ENCODE measurements at places on chromosomes 6 and 20.

DNA sequence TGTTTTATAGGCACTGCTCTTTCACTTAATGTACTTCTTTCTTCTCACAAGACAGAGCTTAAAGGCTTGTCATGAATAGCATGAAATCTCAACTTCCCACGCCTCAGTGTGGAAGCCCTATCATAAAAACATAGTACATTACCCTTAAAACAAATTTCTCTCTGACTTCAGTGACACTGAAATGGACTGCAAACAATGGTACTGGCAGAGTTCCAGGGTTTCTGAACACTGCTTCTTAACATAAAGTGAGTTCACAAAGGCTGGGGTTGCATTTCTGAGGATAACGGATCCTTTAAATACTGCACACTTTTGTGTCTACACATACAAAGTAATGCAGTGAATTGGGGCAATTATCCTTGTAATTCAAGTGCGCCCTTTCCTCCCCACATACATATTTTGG, 32.3 kb upstream of the PLEKHG1 start:
- DNase-seq: no peak

- no peak for DNase-seq
Observed at GRCh38 chr6:127164036-127164435, 45.6 kb downstream of the RSPO3 start.

GRCh38 chr6:4777394-4777935, 1.3 kb downstream of the CDYL start:
- DNase-seq: no peak

DNA sequence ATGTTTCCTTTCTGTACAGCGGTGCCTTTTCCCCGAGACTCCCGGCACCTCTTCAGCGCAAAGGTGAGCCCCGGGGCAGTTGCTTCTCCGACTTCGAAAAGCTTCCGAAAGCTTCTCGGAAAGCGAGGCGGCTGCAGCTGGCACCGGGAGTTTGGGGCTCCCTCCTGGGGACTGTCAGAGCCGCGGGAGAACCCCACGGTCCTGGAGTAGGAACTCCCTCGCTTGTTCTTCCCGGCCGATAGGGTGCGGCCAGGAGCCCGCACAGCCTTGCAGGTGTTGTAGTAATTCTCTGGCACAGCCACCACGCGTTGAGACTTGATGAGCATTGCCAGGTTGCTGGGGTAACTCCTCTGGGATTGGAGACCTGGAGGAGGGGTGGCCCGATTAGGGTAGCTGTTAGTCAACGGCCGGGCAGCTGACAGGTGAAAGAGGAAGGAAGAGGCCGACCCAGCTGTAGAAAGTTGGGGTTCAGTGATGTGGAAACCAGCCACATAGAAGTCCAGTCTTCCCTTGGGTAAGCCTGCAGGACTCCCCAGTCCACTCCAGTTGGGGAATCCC, 721 bp downstream of the KDM1B start:
- peak; percentile 15 for DNase-seq

- DNase-seq: no peak
Observed at GRCh38 chr20:8891039-8891438, 177.8 kb upstream of the PLCB4 start.

DNA sequence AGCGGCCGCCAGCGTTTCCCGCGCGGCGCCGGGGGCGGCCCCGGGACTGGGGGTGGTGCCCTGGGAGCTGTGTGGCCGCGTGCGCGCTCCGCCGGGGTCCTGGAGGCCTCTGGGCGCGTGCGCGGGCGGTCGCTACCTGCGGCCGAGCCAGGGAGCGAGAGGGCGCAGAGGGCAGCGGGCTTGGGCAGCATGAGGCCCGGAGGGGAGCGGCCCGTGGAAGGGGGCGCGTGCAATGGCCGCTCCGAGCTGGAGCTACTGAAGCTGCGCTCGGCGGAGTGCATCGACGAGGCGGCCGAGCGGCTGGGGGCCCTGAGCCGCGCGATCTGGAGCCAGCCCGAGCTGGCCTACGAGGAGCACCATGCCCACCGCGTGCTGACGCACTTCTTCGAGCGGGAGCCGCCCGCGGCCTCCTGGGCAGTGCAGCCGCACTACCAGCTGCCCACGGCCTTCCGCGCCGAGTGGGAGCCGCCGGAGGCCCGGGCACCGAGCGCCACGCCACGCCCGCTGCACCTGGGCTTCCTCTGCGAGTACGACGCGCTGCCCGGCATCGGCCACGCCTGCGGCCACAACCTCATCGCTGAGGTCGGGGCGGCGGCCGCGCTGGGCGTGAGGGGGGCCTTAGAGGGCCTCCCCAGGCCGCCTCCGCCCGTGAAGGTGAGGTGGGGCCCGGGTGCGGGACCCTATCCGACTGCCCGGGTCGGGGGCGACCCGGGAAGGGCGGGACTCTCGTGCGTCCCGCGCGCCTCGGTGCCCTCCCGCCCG, at the start of gene PM20D2:
PM20D2 (plus strand) TSS at position 100 of the 762 bp plus-strand sequence; CDS start at position 190, 90 bp downstream.
- peak; percentile 8 for DNase-seq

DNA sequence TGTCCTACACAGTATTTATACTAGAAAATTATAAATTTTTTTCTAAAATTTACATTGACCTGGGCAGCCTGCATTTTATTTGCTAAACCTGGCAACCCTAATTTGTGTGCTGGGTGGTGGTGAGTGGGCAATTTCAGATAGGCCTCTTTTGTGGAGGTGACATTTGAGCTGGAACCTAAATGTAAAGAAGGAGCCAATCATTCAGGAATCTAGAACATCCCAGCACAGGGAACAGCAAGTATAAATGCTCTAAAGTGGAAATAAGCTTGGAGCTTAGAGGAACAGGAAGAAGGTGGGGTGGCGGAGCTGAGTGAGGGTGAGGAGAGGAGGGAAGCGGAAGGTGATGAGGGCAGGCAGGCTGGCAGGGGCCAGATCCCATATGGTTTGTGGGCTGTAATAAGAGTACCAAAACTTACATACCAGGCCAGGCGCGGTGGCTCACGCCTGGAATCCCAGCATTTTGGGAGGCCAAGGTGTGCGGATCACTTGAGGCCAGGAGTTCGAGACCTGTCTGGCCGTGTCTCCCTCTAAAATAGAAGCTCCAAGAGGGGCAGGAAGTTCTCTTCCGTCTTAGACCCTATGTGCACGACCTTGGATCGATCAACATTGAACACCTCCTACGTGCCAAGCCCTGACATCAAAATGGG, 549 bp upstream of the CSE1L start:
- DNase-seq: no peak

- no peak for DNase-seq
Observed at GRCh38 chr20:32707691-32708581, 34.2 kb upstream of the C20orf203 start.

DNA sequence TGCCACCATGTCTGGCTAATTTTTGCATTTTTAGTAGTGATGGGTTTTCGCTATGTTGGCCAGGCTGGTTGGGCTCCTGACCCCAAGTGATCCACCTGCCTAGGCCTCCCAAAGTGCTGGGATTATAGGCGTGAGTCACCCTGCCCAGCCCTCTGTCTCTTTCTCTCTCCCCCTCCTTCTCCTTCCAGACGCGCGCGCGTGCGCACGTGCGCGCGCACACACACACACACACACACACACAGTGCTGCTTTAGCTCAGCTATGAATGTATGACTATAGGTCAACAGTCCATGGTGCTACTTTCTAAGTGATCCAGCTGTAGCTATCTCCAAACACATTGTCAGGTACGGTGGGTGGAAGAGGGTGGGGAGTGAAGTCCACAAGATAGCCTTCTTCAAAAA, 449.5 kb downstream of the PHF3 start:
- no peak for DNase-seq

DNA sequence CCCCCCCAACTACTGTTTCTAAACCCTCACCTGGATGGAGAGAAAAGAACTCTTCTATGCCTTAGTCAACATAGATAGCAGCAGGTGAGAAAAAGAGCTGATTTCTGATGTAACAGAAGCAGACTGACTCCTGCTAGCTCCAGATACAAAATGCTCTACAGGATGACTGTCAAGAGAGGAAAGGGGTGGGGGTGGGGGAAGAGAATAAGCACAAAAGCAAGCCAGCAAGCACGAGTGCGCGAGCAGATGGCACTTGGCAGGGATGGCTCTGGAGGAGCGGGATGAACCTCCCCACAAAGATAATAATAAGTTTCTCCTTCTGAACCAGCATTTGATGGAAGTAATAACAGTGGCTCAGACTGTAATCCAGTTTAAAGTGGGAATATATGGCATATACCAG, 45.6 kb upstream of the SPDEF start:
- DNase-seq: no peak

DNA sequence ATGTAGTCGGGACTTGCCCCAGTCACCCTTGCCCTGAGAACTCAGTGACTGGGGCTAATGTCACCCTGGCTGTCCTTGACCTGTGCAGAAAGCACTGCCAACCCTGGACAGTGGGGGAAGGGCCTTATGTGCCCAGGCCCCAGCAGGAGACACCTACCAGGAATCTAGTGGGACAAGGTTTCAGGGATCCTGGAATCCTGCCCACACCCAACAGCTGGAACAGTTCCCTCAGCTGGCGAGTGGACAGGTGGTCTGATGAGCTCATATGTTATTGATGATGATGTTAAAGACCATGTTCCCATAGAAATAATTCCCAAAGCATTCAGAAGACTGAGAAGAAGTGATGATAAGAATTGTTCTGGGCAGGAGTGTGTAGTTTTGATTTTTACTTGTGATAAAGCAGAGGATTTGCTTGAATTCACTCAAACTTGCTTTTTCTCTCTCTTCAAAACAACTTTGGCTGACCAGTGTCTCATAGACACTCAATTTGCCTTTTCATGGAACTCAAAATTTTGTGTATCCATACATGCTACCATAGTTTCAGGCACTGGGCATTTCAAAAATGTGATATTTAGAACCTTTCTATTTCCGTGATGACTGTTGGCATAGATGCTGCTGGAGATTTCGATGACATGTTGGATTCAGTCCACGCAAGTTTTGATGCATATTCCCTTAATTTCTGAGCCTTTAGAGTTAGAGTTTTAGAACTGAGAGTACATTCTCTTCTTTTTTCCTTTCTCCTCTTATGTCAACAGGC, 79.3 kb downstream of the SLC22A3 start:
- DNase-seq: no peak

GRCh38 chr20:58994390-58995159, 12.5 kb downstream of the CTSZ start:
- no peak for DNase-seq

GRCh38 chr6:87436435-87436834, 28.7 kb downstream of the CFAP206 start:
- peak; percentile 5 for DNase-seq

- no peak for DNase-seq
Observed at GRCh38 chr20:17556837-17557674, 12.8 kb upstream of the DSTN start.

DNA sequence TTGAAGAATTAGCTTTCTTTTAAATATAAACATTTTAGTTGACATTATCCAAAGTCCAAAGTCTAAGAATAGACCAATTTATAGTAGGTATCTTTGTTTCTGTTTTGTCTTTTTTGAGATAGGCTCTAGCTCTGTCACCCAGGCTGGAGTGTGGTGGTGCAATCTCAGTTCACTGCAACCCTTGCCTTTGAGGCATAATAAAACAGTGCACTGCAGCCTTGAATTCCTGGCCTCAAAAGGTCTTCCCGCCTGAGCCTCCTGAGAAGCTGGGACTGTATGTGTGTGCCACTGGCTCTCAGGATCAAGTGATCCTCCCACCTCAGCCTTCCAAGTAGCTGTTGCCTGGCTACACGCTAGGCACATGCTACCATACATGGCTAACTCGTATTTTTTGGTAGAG, 135.4 kb downstream of the REV3L start:
- no peak for DNase-seq

DNA sequence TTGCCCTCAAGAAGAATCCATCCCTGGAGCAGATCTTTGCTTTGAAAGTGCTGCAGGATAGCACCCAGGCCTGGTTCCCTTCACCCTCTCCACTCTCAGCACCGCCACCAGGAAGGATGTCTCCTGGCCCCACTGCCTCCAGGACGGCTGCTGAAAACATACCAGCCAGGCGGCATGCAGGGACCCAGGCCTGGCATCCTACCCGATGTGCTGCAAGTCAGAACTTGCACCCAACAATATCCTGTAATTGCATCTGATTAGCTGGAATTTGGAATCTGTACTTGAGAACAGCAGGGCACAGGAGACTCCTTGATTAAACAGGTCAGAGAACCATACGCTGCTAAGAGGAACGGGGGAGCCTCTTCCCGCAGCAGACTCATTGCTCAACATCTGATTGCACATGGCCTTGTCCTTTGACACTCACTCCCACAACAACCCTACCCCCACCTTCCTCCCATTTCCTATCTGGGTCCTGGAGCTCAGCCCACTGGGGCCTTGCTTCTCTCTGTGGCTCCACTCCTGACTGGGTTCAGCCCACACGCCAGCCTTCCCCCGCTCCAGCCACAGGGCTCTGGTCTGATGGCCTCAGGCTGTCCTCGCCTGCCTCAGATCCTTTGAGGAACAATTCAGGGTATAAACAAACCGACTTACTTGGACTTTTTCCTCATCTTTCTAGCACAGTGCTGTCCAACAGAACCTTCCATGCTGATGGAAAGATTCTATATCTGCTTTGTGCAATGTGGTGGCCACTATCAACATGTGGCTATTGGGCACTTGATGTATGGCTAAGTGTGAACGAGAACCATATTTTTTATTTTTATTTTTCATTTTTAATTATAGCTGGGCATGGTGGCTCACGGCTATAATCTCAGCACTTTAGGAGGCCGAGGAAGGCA, 78.0 kb downstream of the FGD2 start:
- no peak for DNase-seq

GRCh38 chr6:31899882-31900722, 1.8 kb downstream of the ZBTB12 start:
- no peak for DNase-seq

- DNase-seq: no peak
Observed at GRCh38 chr6:109963598-109964170, 14.4 kb upstream of the GPR6 start.

DNA sequence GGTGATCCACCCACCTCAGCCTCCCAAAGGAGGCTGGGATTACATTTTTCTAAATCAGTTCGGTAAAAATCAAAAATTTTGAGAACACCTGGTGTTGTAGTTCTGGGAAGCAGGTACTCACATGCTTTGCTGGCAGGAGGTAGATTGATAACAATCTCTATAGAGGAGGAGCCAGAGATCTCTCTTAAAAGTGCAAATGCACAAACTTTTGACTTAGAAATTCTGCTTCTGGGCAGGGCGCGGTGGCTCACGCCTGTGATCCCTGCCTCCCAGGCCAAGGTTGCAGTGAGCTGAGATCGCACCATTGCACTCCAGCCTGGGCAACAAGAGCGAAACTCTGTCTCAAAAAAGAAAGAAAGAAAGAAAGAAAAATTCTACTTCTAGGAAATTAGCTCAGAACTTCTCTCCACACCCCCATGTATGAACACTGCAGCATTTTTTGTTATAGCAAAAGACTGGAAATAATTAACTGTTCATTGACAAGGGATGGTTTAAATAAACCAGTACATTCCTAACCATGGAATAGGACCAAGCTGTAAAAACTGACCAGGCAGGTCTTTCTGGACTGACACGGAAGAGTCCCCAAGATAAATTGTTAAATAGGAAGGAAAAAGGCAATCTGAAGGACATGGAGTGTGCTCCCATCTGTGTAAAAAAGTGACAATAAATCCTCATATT, 14.4 kb upstream of the TRIB3 start:
- no peak for DNase-seq

DNA sequence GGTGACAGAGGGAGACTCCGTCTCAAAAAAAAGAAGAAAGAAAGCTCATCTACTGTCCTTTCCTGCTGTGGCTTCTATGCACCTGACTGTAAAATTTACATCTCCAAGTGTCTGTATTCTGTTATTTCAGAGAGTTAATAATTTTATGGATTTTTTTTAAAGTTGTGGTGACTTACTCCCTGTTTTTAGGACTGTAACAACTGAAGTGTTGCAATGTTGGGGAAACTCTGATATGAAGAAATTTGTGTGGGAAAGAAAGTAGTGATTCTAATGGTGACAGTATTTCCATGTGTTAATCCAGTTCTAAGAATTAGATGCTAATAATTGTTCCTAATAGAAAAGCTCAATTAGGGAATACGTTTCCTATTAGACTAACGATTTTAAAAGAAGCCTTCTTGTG, 27.4 kb downstream of the STX11 start:
- no peak for DNase-seq

All from stimulated activated CD4-positive, alpha-beta T cell treated with anti-CD3 and anti-CD28 coated beads, Interleukin-1b, Interleukin-23, amount 100 ng/mL, for 1 hour (primary cell).